ENCODE measurements at places on chromosomes 5 and 9. TPM values are rescaled to one million over a fixed set of nuclear protein-coding genes. Genes with fewer than 3 reads are reported as not detected.

Gene PCDHGA12
- not detected for total RNA-seq

Gene SOWAHA
- 0.14 TPM for total RNA-seq

Gene PTRH1
- 19.0 TPM for total RNA-seq

Gene WDR31
- 1.4 TPM for total RNA-seq

Gene ARL10
- 1.4 TPM for total RNA-seq

Gene NTRK2
- total RNA-seq: not detected

Gene DBH
- not detected for total RNA-seq

Gene CER1
- total RNA-seq: not detected

Gene GOLPH3
- total RNA-seq: 69.1 TPM

Gene TTC23L
- total RNA-seq: not detected

Gene SLC45A2
- total RNA-seq: not detected

Gene GPX3
- total RNA-seq: 22.8 TPM

Gene TEK
- total RNA-seq: 0.11 TPM

Gene CAVIN4
- total RNA-seq: 0.44 TPM

Gene NR2F1-AS1
- 4.3 TPM for total RNA-seq

Gene SPATA31A7
- total RNA-seq: not detected

Gene SPINK5
- not detected for total RNA-seq

Gene ALDOB
- total RNA-seq: not detected

Gene SEC24A
- 13.2 TPM for total RNA-seq

Gene ENHO
- total RNA-seq: 2.0 TPM

Gene SOHLH1
- total RNA-seq: not detected

Gene IL13
- not detected for total RNA-seq

Gene SPATA6L
- 2.8 TPM for total RNA-seq

Gene AGPAT2
- total RNA-seq: 101 TPM

Gene FOXD4L6
- total RNA-seq: 0.06 TPM

Gene SPINK6
- total RNA-seq: 0.49 TPM

Gene C5orf58
- total RNA-seq: not detected

Gene CD74
- not detected for total RNA-seq

Gene BTNL8
- not detected for total RNA-seq

Gene ACTBL2
- total RNA-seq: not detected

Gene PDE8B
- 1.7 TPM for total RNA-seq

Gene OLFML2A
- 22.6 TPM for total RNA-seq

Gene DCAF10
- 10.7 TPM for total RNA-seq

Gene OMD
- not detected for total RNA-seq

Gene OR2S2
- total RNA-seq: not detected

Gene SLC46A2
- not detected for total RNA-seq

Gene FBP1
- total RNA-seq: not detected

Gene IL4
- total RNA-seq: not detected

Gene KCTD16
- 0.01 TPM for total RNA-seq

Gene CNTNAP3B
- 16.8 TPM for total RNA-seq

Gene PCDHA9
- total RNA-seq: not detected

Gene HBEGF
- 5.7 TPM for total RNA-seq

Gene RGS7BP
- not detected for total RNA-seq

Gene CCL28
- 0.23 TPM for total RNA-seq

Gene NDST1
- 70.1 TPM for total RNA-seq

Gene S100Z
- not detected for total RNA-seq

Gene CCL27
- not detected for total RNA-seq
